Endothelial cell (in vitro differentiated cells): ENCODE measurements at places on chromosomes 12 and 14. TPM values are rescaled to one million over a fixed set of nuclear protein-coding genes. Genes with fewer than 3 reads are reported as not detected.

- H3K27me3 ChIP-seq = peaks cover 4% of the 10 kb centered on the region
- H3K4me3 ChIP-seq = no peak overlapping the region
- DNase-seq = no peak
- no peak overlapping the region for H3K27ac ChIP-seq
- no peaks in the 10 kb centered on the region for H3K36me3 ChIP-seq
These were observed 4.9 kb downstream of the TC2N start for GRCh38 chr14:91862417-91862816.

ZFYVE21 gene
- total RNA-seq = 48.1 TPM

PIWIL1 gene
- not detected for total RNA-seq

NRXN3 gene
- 2.3 TPM for total RNA-seq

SMIM41 gene
- not detected for total RNA-seq

LGR5 gene
- 1.1 TPM for total RNA-seq
